ENCODE measurements at places on chromosomes 16 and 17. TPM values are rescaled to one million over a fixed set of nuclear protein-coding genes. Genes with fewer than 3 reads are reported as not detected.

The GGT6 gene
- 0.24 TPM for total RNA-seq

- DNase-seq: no peak
Observed at GRCh38 chr16:24538756-24539294, 541 bp upstream of the RBBP6 start.

The KRTAP3-1 gene
- not detected for total RNA-seq

The FOXN1 gene
- not detected for total RNA-seq

DNA sequence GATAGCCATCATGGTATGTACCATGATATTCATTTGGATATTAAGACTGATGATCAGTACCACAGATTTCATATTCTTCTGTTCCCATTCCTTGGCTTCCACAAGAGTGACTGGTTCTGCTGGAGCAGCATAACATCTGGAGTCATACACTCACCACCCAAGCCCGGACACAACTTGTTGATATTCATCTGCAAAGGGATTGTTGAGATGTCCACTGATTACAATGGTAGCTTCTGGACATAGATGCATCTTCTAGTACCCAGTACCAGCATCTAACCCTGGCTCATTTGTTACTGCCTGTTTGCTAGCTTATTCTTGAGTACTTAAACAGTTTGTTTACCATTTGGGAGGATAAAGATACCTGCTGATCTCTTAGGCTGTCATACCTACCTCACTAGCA is 235.7 kb upstream of the AXIN2 start:
- no peak for DNase-seq

- peak; percentile 77 for DNase-seq
Observed at GRCh38 chr17:79915850-79916430, 76.7 kb upstream of the CBX4 start.

The NPIPA2 gene
- 6.7 TPM for total RNA-seq

- DNase-seq: no peak
Observed at GRCh38 chr17:78791840-78792709, 10.0 kb upstream of the CYTH1 start.

DNA sequence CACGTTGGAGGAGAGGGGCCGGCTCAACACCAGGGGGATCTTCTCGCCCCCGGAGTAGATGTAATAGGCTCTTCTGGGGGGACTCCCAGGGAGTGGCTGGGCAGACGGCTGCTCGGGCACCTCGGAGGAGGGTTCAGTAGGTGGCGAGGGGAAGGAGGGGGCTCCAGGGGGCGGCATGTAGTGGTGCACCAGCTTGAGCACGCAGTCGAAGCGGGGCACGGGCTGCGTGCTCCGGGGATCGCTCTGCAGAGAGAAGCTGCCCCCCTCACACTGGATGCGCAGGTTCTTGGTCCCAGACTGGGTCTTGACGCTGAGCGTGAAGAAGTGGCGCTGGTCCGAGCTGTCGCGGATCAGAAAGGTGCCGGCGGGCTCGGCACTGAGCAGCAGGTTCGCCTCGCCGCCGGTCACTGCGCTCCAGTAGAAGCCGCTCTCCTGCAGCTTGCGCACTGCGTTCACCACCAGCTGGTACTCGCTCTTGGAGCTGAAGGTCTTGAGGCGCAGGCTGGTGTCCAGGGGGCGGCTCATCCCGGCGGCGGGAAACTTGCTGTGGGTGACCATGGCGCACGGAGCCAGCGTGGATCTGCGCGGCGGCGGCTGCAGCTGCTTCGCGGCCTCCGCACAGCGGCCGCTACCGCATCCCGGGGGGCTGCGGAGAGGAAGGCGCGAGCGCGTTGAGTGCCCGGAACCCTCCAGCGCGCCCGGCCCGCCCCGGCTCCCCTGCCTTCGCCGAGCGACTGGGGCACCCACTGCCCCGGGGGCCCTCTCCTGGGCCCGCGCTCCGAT is 1.1 kb downstream of the SOCS3 start:
- DNase-seq: peak; percentile 67

- no peak for DNase-seq
Observed at GRCh38 chr16:30623536-30624283, 13.5 kb upstream of the ZNF689 start.

DNA sequence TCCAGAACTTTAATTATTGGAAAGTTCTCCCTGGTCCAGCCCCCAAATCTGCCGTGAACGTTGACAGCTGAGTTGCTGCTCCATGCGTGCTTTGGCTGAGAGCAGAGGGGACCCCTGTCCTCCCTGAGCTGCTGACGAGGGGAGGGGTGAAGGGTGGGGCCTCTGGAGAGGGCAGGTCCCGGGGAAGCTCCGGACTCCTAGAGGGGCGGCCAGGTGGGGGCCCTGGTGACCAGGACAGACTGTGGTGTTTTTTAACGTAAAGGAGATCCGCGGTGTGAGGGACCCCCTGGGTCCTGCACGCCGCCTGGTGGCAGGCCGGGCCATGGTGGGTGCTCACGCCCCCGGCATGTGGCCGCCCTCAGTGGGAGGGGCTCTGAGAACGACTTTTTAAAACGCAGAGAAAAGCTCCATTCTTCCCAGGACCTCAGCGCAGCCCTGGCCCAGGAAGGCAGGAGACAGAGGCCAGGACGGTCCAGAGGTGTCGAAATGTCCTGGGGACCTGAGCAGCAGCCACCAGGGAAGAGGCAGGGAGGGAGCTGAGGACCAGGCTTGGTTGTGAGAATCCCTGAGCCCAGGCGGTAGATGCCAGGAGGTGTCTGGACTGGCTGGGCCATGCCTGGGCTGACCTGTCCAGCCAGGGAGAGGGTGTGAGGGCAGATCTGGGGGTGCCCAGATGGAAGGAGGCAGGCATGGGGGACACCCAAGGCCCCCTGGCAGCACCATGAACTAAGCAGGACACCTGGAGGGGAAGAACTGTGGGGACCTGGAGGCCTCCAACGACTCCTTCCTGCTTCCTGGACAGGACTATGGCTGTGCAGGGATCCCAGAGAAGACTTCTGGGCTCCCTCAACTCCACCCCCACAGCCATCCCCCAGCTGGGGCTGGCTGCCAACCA is at the start of gene MC1R:
MC1R (plus strand) TSS at position 410 of the 895 bp plus-strand sequence; CDS start at position 807, 397 bp downstream.
- DNase-seq: peak; percentile 71

- DNase-seq: no peak
Observed at GRCh38 chr17:3951420-3951819, 12.8 kb downstream of the ATP2A3 start.

All from GM23338 (cell line).